ENCODE measurements at places on chromosomes 7 and 10.

GRCh38 chr7:32034052-32034451 lies 36.2 kb downstream of the PDE1C start:
- no peak for DNase-seq

DNA sequence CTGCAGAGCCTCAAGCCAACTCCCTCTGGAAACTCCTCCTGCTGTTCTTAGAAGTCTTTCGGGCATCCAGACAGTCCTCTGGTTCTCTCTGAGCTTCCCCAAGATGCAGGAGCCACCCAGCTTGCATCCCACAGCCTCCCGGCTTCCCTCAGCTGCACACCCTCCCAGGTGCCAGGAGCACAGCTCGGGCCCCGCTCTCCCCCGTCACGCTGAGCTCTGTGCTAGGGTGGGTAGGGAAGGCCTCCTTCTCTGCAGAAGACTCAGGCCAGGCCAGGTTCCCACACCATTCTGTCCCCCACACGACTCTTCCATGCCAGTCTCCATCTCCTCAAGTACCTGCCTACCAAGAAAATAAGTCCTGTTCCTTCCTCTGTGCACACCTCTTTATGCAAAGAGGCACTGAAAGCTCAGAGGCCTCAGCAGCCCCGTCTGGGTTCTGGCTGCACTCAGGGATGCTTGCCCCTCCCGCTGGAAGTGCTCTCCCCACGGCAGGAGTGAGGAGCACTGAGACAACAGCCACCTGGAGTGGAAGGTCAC lies 537.1 kb downstream of the PTPRN2 start:
- no peak for DNase-seq

GRCh38 chr7:131027287-131027773 lies 293.3 kb upstream of the KLF14 start:
- DNase-seq, result no peak

DNA sequence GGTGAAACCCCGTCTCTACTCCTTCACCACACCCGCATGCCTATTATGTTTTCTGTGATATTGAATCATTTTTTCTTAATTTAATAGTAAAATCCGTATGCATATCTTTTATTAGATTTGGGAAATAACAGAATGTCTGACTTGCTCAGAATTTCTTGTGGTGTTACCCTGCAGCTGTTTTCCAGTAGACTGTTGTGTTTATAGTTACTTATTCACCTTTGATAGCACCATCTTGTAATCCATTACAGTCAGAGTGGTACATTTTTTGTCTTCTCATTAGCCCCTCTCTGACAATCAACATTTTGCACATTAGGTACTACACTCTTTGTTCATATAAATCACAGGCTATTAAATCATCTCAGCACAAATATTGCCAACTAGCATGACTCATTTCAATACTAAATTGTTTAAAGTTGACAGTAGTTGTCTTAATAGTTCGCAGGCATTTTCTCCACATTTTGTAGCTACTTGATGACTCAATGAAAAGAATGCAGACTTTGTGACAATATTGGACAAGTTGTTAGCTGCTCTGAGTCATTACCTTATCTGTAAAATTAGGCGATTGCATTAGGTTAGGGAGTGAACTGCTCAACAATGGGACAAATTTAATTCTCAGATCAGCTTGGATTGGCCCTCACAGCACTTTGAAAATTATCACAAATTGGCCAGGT lies 17.8 kb upstream of the SLC16A12 start:
- DNase-seq, result no peak

GRCh38 chr7:136845899-136846465 lies 22.5 kb upstream of the CHRM2 start:
- no peak for DNase-seq

DNA sequence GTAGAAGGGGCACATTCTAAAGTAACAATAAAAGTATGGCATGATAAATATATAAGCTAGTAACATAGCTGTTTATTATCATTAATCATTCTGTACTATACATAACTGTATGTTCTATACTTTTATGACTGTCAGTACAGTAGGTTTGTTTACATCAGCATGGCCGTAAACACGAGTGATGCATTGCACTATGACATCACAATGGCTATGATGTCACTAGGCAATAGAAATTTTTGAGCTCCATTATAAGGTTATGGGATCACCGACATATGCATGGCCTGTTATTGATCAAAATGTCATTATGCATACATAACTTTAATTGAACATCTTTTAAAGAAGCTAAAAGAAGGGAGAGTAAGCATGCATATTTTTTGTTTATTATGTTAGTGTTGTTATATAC lies 200.1 kb upstream of the SHH start:
- no peak for DNase-seq

GRCh38 chr10:75331081-75331480 lies 70.5 kb downstream of the ZNF503 start:
- DNase-seq, result no peak

DNA sequence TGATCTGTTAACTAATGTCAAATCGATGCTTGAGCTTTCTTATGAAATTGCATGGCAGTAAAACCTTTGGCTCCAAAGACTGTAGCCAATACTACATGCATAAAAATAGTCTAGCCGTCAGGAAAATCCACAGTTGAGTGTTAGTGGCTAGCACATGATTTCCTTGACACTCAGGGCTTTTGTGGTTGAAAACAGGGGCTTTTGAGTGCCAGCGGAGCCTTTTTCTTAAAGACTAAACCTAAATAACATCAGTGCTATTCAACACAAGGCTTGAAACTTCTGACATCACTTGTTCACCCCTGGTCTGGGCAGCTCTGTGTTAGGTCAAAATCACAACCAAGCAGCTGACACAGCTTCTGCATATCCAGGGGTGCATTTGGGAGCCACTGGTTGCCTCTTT lies 124.2 kb upstream of the BMPER start:
- no peak for DNase-seq

DNA sequence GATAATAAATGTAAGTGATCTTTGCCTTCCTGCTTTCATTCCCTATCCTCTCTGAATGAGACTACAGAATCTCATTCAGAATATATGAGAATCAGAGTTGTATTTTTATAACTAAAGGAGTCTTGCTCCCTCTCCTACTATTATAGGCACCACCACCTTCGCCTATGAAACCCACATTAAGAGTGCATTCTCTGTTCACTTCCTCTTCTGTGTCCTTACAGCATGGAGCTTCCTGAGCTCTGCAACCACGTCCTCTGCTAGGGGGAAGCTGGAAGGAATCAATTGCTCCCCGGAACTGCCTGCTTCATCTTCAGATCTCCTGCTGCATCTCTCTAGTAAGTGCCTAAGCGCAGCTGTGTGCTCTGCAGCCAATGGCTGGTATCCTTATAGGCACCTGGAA lies 820.7 kb downstream of the GRID1 start:
- DNase-seq, result no peak

- no peak for DNase-seq
These were observed 247.1 kb upstream of the GRB10 start for GRCh38 chr7:51029701-51030191.

- DNase-seq, result no peak
These were observed 88.0 kb upstream of the PFKP start for GRCh38 chr10:2979306-2979705.

DNA sequence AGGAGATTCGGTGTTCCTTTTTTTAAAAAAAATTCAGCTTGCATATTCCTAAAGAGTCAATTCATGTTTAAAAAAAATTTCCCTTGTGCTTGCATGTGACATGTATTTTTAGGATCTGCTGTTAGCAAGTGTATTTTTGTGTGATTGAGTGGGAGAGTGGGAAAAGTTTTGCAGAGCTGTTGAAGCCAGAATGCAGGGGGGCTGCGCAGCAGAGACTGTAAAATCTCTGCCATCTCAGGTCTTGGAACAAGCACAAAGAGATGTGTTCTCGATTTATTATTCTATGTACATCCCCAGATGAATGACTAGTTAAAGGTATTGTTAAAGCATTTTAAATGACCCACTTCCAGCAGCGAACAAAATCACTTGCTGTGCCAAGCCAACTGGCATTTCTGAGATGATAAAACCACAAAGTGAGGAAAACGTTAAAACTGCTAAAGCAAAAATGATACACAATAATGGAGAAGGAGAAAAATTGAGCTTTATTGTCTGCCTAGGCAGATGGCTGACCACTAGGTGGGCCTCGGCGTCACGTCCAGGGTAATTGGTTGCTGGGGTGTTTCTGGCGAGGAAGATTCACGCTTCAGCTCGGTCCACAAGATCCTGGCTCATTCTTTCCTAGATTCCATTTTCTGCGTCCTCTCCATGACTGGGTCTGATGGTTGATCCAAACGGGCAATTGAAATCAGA lies 67.0 kb upstream of the ATRNL1 start:
- no peak for DNase-seq

GRCh38 chr10:102627736-102628293 lies 16.5 kb upstream of the TRIM8 start:
- no peak for DNase-seq

DNA sequence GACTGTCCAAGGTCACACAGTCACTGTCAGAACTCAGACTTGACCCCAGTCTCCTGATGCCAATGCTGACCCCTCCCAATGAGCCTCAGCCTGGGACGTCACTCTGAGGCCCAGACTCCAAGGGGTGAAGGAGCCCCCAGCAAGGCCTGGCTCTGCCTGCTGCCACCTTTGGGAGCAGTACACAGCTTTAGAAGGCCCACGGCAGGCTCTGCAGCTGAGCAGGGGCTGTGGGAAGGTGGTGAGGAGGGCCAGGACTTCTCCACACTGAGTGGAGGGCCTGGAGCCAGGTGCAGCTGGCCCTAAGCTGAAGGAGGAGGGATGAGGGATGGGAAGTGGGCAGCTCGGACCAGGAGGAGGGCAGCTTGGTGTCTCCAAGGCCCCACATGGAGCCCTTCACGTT lies 23.9 kb upstream of the ZMIZ1 start:
- no peak for DNase-seq

GRCh38 chr10:52570490-52570889 lies 202.1 kb downstream of the MBL2 start:
- no peak for DNase-seq

- DNase-seq, result no peak
These were observed 2.3 kb downstream of the COA1 start for GRCh38 chr7:43727003-43727402.

- no peak for DNase-seq
These were observed 46.3 kb upstream of the SDK1 start for GRCh38 chr7:3254718-3255117.

GRCh38 chr10:60234551-60234950 lies 155.1 kb downstream of the ANK3 start:
- no peak for DNase-seq

DNA sequence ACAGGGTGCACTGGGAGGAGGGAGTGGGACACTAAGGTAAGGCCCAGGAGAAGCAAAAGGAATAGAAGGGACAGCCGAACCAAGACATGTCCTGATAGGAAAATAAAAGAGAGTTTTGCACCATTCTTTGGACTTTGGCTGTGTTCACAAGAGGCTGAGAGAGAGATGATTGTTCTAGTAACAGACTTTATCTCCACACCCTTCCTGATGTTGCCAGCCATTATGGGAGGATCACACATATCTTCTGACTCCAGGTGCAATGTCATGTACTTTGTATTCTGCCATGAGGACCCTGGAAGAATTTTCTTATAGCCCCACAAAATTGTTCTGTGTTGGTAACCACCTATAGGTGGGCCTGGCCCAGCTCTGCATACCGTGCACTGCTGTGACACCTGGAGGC lies 11.4 kb downstream of the LSMEM1 start:
- no peak for DNase-seq

- DNase-seq, result no peak
These were observed 42.4 kb downstream of the CCNY start for GRCh38 chr10:35378541-35379210.

DNA sequence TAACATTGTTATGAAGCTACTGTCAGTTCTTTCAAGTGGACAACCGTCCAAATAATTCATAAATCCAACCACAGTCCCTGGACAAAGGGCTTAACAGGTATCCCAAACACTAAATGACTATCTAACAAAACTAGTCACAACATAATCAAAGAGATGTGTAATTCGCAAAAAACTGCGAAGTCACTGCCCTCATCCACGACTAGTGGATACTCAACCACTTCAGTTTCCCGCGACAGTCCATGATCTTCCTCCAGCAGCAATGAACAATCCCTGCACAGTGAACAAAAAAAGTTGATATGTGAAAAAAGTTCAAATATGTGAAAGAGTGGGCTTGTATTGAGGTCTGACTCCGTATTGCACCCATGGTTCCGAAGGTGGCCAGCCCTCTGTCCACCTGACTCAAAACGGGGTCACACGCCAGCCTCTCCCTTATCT lies 287 bp downstream of the DCLRE1A start:
- DNase-seq, result no peak

- no peak for DNase-seq
These were observed 16.5 kb downstream of the SLK start for GRCh38 chr10:103983367-103983911.

GRCh38 chr10:120145107-120145506 lies 252.6 kb downstream of the SEC23IP start:
- DNase-seq, result no peak

DNA sequence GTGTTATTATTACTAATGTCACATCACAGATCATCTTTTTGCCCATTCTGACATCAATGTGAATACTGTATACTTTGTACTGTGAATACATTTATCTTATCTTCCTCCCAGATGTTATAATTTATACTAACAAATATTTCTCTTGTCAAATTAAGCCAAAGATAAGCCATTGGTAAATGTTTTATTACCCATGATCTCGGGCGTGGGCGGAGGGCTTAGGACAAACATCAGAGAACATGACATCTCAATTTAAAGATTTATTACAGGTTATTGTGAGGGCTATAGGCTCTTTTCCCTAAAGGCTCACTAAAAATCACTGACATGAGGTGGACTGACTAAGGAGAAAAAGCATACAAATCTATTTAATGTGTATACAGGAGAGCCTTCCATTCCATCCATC lies 58.2 kb upstream of the DGKB start:
- DNase-seq, result no peak

GRCh38 chr10:94205396-94205831 lies 157.3 kb downstream of the NOC3L start:
- DNase-seq, result no peak

DNA sequence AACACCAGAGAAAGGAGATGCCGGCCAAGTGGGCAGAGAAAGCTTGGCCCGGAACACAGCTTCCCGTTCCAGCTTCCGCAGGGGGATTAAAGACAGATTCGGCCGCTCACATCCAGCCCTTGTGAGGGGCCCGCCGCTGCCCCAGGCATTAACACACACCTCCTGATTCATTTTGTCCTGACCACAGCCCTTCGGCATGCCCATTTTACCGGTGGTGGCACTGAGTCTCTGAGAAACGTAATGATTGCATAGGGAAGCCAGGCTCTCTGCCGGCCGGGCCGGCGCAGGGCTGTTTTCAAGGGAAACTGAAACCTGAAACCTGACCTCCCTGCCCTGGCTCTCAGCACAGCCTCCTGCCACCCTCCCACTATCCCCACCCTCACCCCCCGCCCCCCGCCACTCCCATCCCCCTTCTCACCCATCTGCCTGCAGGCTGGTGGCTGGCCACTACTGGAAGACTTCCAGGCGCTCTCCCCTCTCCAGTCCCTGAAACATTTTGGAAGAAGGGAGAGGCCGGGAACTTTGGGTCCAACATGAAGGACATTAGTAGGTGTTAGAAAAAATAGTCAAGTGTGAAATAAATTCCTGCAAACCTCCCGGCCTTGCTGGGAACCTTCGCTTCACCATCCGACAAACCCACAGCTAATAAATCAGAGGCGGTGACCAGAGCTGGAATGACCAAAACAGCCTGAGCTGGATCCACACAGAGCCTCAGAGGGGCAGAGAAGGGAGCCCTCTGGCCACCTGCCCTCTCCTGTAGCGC lies 83.5 kb upstream of the CUX1 start:
- DNase-seq, result peak; percentile 9

GRCh38 chr10:35353395-35353794 lies 17.1 kb downstream of the CCNY start:
- no peak for DNase-seq
